ENCODE measurements at places on chromosomes 11 and 22.

- no peak for DNase-seq
Observed at GRCh38 chr11:28090052-28090749, 17.8 kb downstream of the KIF18A start.

DNA sequence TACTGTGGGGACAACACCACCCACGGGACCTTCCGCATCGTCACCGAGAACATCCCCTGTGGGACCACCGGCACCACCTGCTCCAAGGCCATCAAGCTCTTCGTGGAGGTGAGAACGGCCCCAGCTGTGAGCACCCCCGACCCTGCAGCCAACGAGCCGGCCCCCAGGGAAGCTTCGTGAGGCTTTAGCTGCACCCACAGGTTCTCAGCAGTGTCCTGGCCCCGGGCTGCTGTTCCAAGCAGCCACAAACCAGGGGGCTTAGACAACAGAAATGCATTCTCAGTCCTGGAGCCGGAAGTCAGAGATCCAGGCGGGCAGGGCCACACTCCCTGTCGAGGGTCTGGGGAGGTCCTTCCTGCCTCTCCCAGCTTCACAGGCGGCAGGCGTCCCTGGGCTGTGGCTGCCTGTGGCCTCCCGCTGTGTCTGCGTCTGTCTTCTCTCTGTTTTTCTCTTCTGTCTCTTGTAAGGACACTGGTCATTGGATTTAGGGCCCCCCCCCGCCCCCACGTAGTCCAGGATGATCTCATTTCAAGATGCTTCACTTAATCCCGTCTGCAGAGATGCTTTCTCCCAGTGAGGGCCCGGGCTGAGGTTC lies 12.5 kb downstream of the MUC5B start:
- DNase-seq = no peak

GRCh38 chr11:83115551-83115950 lies 41.4 kb upstream of the PCF11 start:
- no peak for DNase-seq

DNA sequence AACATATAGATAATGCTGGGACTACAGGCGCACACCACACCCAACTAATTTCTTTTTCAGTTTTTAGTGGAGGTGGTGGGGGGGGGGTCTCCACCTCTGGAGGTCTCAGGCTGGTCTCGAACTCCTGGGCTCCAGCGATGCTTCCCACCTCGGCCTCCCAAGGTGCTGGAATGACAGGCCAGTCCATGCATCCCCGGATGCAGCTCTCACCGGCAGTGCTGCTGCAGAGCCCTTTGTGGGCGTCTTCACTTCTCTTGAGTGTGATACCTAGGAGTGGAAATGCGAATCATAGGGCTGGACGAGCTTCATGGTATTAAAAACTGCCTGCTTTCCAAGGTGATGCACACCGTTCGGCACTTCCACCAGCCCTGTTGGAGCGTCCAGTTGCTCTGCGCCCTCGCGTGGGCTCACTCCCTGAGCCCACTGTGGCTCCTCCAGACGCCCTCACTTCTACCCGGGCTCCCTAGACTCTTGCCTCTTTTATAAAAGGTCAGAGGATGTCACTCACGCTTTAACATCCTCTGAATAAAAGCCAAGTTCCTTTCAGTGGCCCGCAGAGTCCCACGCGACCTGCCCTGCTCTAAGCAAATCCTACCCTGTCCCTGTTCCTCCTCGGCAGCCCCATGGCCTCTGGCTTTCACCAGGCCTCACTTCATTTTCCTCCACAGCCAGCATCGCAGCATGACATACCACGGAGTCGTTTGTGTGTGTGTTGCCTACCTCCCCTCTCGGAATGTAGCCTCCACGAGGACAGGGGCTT lies 837 bp upstream of the BID start:
- no peak for DNase-seq

GRCh38 chr22:47692811-47693210 lies 930.4 kb downstream of the TBC1D22A start:
- no peak for DNase-seq

GRCh38 chr11:75562836-75563484 lies 907 bp downstream of the SERPINH1 start:
- no peak for DNase-seq

DNA sequence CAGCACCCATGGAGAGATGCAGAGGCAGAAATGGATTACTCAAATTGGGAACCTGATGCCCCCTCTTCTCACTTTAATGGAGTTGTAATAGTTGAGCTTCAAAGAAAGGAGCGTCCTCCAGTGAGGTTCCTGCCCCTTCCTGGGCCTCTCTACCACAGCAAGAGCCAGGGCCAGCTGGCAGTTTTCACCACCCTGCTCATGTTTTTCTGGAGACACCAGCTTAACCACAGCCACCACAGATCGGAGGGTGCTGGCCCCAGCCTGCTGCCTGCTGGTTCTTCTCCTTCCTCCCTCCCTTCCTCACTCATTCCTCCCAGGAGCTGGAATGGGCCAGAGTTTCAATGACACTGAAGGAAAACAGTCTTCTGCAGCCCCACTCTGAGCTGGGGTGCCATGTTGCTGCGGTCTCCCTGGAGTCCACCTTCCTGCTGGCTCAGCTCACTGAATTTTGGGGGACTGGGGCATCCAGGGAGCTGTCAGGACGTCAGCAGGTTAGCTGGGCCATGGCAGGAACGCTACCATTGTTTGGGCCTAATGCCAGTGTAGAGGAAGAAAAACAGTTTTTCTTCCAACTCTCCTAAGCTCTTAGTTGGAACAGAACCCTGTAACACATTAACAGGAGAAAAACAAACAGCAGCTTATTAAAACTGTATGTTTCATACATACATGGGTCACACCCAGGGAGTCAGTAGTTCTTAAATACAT lies 57.7 kb downstream of the TRAF6 start:
- DNase-seq = no peak

DNA sequence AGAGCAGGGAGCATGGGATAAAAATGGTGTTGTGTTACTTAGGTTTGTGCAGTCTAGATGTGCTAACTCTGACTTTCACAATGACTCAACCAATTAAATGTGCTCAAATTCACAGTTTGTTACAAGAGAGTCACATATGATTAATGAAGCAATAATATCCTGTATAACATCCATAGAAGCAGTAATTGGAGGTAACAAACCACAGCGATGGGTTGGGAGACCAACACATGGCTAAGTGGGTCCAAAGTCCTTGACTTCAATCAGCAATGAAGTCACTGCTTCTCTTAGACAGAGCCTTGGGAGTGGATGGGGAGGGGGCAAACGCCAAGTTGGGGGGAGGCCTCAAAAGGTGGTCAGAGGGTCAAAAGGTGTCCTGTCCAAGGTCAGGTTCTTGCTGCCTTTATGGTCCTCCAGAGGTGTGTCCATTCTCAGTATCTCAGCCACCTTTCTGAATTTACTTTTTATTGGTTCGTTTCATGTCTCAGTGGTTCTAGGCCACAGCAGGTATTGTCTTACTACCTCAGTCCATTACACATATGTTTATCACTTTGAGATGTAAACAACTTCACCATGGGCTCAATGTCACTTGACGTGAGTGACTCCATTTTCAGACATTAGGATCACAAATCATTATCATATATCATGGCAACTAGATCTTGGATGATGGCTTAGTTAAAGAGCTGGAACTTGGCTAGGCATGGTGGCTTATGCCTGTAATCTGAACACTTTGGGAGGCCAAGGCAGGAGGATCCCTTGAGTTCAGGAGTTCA lies 32.4 kb downstream of the SLN start:
- no peak for DNase-seq

- no peak for DNase-seq
Observed at GRCh38 chr22:27769012-27769411, 32.5 kb downstream of the MN1 start.

- no peak for DNase-seq
Observed at GRCh38 chr22:17303441-17303839, 65.8 kb upstream of the CECR2 start.

GRCh38 chr11:74847395-74847794 lies 98.7 kb downstream of the RNF169 start:
- DNase-seq = no peak

- no peak for DNase-seq
Observed at GRCh38 chr22:33476206-33476605, 418.0 kb upstream of the SYN3 start.

DNA sequence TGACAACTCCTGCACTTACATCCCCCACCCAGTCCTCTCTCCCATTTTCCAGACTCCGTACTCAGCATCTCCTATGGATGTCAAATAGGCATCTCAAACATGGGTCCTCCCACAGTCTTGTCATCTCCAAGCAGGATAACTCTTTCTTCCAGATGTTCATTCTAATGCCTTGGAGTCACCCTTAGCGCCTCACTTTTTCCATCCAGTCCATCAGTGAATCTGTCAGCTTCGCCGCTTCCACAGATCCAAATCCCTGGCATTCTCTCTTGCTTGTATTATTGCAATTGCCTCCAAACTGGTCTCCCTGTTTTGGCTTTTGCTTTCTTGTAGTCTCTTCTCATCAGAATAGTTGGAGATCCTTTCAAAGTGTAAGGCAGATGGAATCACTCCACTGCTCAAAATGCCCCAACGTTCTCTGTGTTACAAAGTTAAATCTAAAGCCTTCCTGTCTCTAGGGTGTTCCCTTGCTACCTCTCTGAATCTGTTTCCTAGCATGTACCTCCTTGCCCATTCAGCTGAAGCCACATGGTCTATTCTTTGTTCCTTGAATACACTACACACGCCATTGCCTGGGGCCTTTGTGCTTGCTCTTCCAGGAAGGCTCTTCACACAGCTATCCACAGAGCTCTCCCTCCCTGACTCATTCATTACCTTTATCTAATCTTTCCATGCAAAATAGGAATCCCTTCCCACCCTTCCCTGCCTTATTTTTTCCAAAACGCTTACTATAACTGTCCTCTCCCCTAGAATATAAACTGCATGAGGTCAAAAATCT lies 64.8 kb downstream of the UBASH3B start:
- DNase-seq = no peak

DNA sequence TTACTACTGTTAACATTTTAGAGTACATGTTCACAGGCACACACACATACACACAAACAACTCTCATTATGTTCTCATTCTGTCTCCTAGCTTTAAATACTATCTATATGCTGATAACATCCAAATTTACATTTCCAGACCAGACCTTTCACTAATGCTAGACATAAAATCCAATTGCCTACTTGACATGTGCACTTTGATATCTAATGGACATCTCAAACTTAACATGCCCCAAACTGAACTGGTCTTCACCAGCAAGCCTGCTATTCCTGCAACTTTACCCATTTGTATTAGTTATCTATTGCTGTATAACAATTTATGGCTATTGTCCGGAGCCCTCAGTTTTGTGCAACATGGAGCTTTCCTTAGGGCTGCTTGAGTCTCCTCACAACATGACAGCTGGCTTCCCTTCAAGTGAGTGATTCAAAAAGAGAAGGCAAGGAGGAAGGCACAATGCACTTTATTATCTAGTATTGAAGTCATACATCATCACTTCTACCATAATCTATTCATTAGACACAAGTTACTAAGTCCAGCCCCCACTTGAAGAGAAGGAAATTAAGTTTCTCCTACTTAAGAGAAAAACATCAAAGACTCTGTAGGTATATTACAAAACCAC lies 3.0 kb downstream of the SLC36A4 start:
- DNase-seq = no peak

DNA sequence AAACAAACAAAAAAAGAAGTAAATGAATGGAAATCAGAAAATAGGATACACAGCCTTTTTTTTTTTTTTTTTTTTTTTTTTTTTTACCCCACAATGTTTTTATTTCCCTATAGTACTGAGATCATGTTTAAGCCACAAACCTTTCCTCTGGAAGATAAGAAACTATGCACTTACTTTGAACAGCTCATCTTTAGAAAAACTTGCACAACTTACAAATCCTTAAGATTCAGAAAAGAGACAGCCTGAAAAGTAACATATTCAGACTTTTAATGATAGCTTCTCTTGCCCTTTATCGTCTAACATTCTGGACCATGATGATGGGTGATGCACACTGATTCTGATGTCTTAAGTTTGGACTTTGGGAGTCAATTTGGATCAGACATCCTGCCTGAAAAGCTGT lies 80.3 kb downstream of the TNRC6B start:
- DNase-seq = no peak

DNA sequence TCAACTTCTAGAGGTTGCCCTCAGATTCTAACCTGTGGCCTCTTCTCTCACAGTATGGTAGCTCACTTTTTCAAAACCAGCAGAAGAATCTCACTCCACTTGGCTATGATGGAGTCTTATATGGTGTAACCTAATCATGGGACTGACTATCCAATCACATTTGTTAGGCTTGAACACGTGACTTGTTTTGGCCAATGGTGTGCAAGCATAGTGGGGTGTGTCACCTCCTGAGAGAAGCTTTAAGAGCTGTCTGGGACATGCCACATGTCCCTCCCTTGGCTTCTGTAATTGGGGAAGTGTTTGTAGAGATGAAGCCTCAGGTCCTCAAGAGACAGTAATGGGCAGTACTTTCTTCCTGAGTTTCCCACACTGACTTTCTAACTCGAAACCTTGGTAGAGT lies 12.8 kb upstream of the SMIM38 start:
- no peak for DNase-seq

- no peak for DNase-seq
Observed at GRCh38 chr11:10793470-10794255, 15.1 kb downstream of the EIF4G2 start.
